Thyroid gland (tissue), 4 donors: ENCODE measurements at places on chromosomes 2 and 18. TPM values are rescaled to one million over a fixed set of nuclear protein-coding genes. Genes with fewer than 3 reads are reported as not detected.

DNA sequence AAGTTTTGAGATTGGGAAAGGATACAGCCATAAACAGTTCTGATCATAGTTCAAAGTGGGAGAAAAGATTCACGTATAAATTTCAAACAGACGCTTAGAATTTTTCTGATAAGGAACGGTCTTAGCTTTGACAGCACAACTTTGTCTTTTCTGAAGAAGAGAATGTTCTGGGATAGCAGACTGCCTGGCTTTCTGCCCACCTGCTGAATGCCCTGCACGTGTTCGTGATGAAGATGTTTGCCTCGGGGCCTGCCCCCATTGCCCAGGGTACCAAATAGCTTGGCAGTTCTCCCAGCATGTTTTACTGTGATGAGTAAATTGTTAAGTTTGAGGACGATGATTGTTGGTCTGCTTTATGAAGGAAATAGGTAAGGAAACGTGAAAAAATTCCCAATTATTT is 4.6 kb downstream of the MRPL33 start:
- H3K4me1 ChIP-seq, result peaks cover 34% of the 10 kb centered on the region
- peaks cover 13% of the 10 kb centered on the region for H3K36me3 ChIP-seq
- no peak overlapping the region for H3K4me3 ChIP-seq
- no peak for DNase-seq
- H3K27me3 ChIP-seq, result no peaks in the 10 kb centered on the region

The PMAIP1 gene
- total RNA-seq, result 1.1 TPM

- no peak overlapping the region for H3K27ac ChIP-seq
- H3K27me3 ChIP-seq, result no peaks in the 10 kb centered on the region
- H3K36me3 ChIP-seq, result no peaks in the 10 kb centered on the region
- H3K4me1 ChIP-seq, result no peaks in the 10 kb centered on the region
- DNase-seq, result no peak
Observed at GRCh38 chr18:46352520-46353250, 248.5 kb downstream of the HAUS1 start.

DNA sequence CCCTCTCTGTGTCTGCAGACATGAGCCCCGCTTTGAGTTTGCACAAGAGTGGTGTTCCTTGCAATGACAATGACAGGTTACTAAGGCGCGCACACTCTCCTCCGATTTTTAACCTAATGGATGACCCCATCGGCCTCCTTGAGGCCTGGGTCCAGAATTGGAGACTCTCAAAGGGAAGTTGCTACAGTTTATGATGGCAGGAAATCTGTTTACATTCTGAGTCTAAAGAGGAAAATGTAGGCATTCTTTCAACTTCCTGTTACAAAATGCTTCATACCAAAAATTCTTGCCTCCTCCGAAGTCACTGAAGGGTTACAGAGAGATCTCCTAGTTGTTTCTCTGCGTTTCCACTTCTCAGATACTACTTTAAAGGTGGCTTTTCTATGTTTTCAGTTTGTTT is 225.3 kb upstream of the AGAP1 start:
- DNase-seq, result no peak
- no peaks in the 10 kb centered on the region for H3K27me3 ChIP-seq
- no peak overlapping the region for H3K4me3 ChIP-seq
- no peak overlapping the region for H3K27ac ChIP-seq
- no peaks in the 10 kb centered on the region for H3K4me1 ChIP-seq

The POLR1B gene
- total RNA-seq, result 21.6 TPM

- H3K36me3 ChIP-seq, result no peaks in the 10 kb centered on the region
- H3K4me1 ChIP-seq, result peaks cover 9% of the 10 kb centered on the region
- H3K27ac ChIP-seq, result no peak overlapping the region
- DNase-seq, result no peak
- H3K27me3 ChIP-seq, result no peaks in the 10 kb centered on the region
- no peak overlapping the region for H3K4me3 ChIP-seq
Observed at GRCh38 chr2:107001551-107001950, 115.6 kb upstream of the ST6GAL2 start.

The ZBTB7C gene
- 41.7 TPM for total RNA-seq

DNA sequence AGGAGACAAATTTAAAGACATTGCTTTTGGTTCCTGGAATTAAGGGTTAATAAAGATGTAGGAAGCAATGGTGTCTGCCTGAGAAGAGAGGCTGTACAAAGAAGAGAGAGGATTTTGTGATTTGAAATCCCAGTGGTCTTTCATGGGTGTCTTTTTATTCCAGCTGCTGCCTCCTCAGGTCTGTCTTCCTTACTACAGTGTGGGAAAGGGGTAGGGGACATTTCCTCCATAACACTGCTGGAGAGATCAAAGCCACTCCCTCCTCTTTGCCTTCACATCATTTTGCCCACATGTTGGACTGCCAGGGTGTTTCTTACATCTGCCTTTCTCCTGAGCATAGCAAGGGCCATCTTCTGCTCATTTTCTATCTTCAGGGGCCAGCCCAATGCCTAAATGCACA is 348.5 kb downstream of the EN1 start:
- H3K27ac ChIP-seq, result no peak overlapping the region
- no peak for DNase-seq
- no peaks in the 10 kb centered on the region for H3K36me3 ChIP-seq
- H3K27me3 ChIP-seq, result no peaks in the 10 kb centered on the region
- no peak overlapping the region for H3K4me3 ChIP-seq
- no peaks in the 10 kb centered on the region for H3K4me1 ChIP-seq

The TDRD15 gene
- total RNA-seq, result 0.45 TPM

DNA sequence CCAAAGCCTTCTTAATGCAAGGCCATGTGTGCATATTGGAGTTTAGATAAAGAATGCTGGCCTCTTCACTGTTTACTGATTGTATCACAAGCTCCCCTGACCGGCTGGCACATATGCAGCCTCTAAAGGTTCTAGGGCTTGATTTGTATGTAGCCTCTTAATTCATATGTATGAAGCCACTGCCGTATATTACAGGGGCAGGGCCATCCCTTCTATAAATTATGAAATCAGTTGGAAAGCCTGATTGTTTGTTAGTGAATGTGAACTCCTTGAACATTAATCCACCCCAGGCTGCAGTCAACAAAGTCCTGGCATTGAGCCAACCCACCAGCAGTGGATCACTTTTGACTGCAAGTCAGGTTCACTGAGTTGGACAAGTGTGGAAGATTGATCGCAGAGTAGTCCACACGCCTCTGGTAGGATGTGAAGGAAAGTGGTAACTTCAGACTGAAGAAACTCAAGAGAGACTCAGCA is 61.6 kb upstream of the PARD3B start:
- no peaks in the 10 kb centered on the region for H3K27me3 ChIP-seq
- peak; percentile 36 for DNase-seq
- no peaks in the 10 kb centered on the region for H3K36me3 ChIP-seq
- no peak overlapping the region for H3K27ac ChIP-seq
- H3K4me1 ChIP-seq, result no peaks in the 10 kb centered on the region

DNA sequence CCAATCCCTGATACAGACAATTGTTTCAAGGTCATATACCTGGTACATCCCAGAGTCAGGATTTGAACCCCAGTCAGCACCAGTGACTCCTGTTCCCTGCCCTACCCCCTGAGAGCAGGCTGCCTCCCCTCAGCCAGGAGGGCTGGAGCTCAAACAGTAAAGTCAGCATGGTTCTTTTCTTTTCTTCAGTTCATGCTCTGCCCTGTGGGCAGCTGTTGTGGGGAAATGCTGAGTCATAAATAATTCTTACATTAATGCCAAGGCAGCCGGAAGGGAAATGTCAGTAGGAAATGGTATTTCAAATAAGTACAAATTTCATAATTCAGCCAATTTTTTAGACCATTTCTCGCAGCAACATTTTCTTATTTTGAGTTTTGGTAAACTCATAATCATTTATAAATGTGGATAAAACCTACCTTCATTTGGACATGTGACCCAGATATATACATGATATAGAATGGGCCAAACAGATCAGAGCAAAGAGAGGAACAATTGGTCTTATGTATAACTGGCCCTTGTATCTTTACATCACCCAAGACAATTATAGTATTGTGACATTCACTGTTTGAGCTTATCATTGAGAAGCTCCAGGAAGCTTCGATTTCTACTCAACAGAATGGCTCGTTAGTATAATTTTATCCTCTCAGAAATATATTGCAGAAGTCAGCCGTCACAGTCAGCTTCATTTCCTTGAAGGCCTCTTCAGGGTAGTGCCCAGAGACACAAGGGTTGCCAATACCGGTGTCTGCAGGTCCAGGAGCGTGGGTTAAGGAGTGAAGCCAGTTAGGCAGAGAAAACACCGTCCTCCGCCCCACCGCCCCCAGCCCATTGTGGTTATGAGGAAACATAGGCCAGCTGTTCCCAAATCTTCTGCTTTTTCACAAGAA is 28.0 kb upstream of the SCYGR1 start:
- H3K36me3 ChIP-seq, result no peaks in the 10 kb centered on the region
- DNase-seq, result no peak
- H3K4me1 ChIP-seq, result no peaks in the 10 kb centered on the region

DNA sequence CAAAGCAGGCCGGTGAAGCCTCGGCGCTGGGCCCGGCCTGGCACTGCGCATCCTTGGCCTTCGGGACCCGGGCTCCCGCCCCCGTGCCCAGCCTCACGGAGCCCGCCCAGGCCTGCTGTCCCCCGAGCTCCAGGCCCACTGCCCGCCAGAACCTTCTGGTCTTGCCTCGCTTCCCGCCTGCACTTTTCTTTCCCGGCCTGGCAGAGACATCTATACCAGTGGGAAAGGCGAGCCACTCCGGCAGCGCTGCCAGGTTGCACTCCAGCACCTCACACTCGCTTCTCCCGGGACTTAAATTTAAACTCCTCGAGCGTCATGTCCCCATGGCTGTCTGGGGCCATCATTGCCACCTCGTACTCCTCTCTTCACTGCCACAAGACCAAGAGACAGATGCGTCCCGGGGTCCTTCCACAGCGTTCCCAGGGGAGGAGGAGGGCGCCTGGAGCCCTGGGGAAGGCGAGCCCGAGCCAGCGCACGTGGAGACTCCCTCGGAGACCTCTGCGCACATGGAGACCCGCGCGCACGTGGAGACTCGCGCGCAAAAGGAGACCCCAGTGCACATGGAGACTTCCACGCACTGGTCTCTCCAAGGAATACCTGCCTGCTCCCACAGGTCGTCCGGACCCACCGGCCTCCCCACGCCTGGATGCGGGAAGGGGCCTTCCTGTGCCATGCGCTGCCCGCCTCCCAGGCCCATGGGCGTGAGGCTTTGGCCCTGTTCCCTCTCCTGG is 253.1 kb upstream of the SALL3 start:
- H3K4me3 ChIP-seq, result no peak overlapping the region
- H3K36me3 ChIP-seq, result no peaks in the 10 kb centered on the region
- no peak overlapping the region for H3K27ac ChIP-seq
- H3K27me3 ChIP-seq, result no peaks in the 10 kb centered on the region

- H3K27me3 ChIP-seq, result no peaks in the 10 kb centered on the region
- H3K36me3 ChIP-seq, result peaks cover 18% of the 10 kb centered on the region
- H3K27ac ChIP-seq, result no peak overlapping the region
- H3K4me1 ChIP-seq, result no peaks in the 10 kb centered on the region
- no peak for DNase-seq
Observed at GRCh38 chr2:61255580-61256437, 93.8 kb downstream of the C2orf74 start.

The LIMS4 gene
- not detected for total RNA-seq

DNA sequence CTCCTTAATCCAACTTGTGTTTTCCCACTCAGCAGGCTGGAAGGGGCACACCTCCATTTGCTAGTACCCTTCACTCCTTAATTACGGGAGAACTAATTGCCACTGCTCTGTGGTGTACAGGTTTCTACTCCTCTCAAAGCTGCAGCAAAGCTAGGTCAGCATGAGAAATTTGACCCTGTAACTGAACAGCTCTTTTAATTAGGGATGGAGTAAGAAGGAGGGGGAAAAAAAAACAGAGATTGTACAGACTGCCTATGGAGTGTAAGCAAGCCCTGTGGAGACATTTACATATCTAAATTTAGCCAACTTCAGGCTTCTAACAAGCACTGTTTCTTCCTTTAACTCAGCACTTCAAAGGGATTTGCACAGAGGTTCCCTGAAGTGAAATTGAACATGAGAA is 629.7 kb upstream of the SETBP1 start:
- H3K27me3 ChIP-seq, result no peaks in the 10 kb centered on the region
- no peak overlapping the region for H3K27ac ChIP-seq
- DNase-seq, result no peak
- no peak overlapping the region for H3K4me3 ChIP-seq
- H3K4me1 ChIP-seq, result no peaks in the 10 kb centered on the region

GRCh38 chr2:175152242-175152641 is 15.8 kb downstream of the ATF2 start:
- H3K27ac ChIP-seq, result no peak overlapping the region
- H3K36me3 ChIP-seq, result no peaks in the 10 kb centered on the region
- H3K4me1 ChIP-seq, result peaks cover 19% of the 10 kb centered on the region
- no peak for DNase-seq
- no peak overlapping the region for H3K4me3 ChIP-seq

- no peak overlapping the region for H3K27ac ChIP-seq
- H3K4me1 ChIP-seq, result no peaks in the 10 kb centered on the region
- H3K27me3 ChIP-seq, result no peaks in the 10 kb centered on the region
Observed at GRCh38 chr18:77749089-77749488, 499.4 kb downstream of the GALR1 start.

GRCh38 chr2:85647823-85648526 is 20.0 kb downstream of the SFTPB start:
- H3K27me3 ChIP-seq, result no peaks in the 10 kb centered on the region
- no peak for DNase-seq
- H3K4me3 ChIP-seq, result no peak overlapping the region

GRCh38 chr2:8669157-8669817 is 12.6 kb upstream of the ID2 start:
- H3K36me3 ChIP-seq, result no peaks in the 10 kb centered on the region
- H3K4me1 ChIP-seq, result no peaks in the 10 kb centered on the region
- H3K27me3 ChIP-seq, result no peaks in the 10 kb centered on the region
